ENCODE measurements at places on chromosomes 5 and 9.

DNA sequence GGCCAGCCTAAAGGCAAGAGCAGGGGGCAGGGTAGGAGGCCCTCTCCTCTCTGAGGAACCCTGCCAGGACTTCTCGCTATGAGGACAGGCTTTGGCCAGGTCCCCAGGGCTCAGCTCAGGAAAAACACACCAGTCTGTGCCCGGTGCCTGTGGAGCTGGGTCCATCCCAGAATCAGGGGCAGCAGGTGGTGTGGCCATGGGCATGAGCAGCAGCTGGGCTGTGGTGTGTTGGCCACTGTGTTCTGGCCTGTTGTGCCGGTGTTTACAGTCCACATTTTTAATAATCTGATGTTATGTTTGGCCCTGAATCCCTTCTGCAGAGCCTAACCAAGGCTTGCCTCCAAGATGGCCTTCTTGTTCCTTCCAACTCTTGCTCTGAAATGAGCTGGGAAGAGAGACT, 77.0 kb downstream of the FGF18 start:
- DNase-seq, result no peak

GRCh38 chr5:9625286-9625685, 4.9 kb downstream of the TAS2R1 start:
- no peak for DNase-seq

DNA sequence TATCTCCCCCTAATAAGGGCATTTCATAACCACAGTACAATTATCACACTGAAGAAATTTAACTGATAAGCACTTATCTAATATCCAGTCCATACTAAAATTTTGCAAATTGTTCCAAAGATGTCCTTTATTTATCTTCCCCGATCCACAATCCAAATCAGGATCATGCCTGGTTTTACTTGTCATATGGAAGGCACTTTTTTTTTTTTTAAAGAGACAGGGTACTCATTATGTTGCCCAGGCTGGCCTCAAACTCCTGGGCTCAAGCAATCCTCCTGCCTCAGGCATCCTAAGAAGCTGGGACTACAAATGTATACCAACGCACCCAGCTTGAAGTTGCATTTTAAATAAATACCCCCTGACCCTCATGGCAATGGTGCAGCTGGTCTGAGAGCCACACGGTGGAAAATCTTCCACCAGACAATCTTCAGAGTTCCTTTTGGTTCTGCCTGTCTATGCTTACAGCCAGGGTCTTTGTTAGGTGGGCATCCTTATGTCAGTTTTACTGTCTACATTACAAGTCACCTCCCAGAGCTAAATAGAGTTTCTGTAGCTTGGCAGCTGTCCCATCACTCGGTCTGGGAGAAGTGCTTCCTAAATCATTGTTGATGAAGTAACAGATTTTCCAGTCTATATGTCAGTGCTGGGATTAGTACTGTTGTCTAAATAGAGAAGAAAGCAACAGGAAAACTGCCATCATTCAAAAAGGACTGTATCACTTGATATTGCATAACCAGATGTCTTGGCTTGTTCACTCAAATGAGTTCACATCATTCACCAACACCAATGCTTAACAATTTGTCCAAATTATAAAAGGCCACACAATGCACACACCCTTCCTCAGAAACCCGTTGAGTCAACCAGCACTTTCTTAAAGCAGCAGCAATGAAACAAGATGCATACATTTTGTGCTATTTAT, 26.4 kb downstream of the PTPN3 start:
- DNase-seq, result no peak

- no peak for DNase-seq
Measured at GRCh38 chr9:30757723-30758122, 1626.7 kb upstream of the ACO1 start.

- no peak for DNase-seq
Measured at GRCh38 chr5:53201746-53202145, 92.2 kb upstream of the MOCS2 start.

GRCh38 chr5:91194824-91195381, 188.2 kb downstream of the ARRDC3 start:
- DNase-seq, result peak; percentile 90

DNA sequence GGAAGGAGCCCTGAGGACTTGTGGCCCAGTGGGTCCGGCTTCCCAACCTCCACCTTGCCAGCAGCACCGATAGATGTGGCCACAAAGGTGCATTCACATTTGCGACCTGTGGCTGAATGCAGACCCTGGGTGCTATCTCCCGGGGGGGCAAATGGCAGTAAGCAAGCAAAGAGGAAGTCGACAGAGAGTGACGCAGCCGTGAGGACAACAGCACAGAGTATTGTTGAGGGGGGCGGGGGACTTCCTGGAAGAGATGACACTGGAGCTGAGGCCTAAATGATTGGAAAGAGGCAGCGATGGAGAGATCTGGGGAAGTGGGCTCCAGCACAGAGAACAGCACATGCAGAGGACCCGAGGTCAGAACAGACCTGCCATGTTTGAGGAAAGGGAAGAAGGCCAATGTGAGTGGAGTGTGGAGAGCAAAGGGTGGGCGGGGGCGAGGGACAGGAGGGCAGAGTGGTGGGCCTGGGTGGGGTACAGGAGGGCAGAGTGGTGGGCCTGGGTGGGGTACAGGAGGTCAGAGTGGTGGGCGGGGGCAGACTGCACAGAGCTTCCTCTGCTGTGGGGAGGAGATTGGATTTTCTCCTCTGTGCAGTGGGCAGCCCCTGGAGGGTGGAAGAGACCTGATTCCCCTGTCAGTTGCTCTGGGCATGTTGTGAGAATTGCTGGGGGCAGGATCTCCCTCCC, 42.6 kb downstream of the ADAMTS2 start:
- no peak for DNase-seq

DNA sequence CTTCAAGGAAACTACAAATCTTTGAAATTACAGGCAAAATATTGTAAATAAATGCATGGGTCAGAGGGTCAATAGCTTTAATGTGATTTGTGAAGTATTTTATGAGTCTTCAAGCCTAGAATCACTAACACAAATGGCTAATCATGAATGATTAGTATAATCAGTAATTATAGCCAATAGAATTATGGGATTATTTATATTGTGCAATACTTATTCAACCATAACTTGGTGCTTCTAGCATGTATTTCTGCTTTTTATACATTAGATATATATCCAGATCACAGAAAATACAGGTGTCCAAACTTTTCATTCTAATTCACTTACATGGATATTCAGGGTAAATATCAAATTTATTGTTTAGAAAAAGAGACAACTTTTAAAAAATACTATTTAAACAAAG, 12.1 kb downstream of the HCN1 start:
- no peak for DNase-seq

- DNase-seq, result no peak
Measured at GRCh38 chr9:87494970-87495471, 2.6 kb upstream of the DAPK1 start.

DNA sequence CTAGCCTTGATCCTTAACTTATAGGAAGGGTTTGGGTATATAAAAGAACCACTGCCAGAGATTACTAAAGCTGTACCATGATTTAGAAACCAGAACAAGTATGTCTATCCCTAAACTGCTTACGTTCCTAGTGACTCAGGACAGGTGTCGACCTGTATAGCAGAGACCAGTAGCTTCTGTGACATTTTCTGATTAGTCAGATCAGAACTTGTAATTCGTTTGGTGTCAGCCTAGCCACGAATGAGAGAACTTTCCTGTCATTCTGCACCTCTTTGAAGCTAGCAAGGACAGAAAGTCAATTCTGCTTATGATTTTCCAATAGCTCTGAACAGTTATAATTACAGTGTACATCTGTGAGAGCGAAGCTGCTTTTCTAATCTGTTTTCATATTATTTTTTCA, 39.5 kb downstream of the PRKACG start:
- DNase-seq, result no peak

DNA sequence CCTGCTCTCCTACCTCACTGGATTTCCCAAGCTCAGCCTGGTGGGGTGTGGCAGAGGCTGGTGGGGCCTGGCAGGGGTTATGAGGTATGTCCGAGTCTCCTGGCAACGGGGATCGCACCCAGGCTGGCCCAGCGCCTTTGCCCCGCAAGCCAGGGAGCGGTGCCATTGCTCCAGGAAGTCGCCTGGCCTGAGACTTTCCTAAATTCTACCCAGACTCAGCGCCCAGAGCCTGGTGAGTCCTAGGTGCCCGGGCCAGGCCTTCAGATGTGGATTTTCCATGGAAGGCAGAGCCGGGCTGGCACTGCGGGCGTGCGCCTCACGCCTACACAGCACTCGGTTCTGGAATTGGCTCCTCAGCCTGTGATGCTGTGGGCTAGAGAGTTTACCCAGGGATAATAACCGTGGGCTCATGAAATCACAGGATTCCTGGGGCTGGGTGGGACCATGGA, 155.4 kb upstream of the COL5A1 start:
- DNase-seq, result no peak

DNA sequence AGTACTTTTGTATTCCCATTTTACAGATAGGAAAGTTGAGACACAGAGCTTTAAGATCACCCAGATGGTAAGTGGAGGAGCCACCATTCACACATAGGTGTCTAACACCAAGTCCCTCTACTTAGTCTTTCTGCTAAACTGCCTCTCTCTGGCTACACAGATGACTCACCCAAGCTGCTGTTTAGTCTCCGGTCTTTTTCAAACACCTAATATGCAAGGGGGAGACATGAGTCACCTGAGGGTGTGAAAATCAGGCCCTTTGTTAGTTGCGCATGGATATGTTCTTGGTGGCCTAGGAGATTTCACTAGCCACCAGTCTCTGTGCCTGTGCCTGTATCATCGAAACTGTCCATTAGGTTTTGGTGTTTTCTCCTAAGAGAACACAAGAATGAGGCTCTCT, 117.8 kb downstream of the MAST4 start:
- DNase-seq, result no peak

- no peak for DNase-seq
Measured at GRCh38 chr5:97094579-97095317, 47.7 kb downstream of the LIX1 start.

GRCh38 chr9:96376891-96377874, 6.3 kb downstream of the SLC35D2 start:
- no peak for DNase-seq

GRCh38 chr9:121640491-121641223, 10.8 kb upstream of the DAB2IP start:
- no peak for DNase-seq

DNA sequence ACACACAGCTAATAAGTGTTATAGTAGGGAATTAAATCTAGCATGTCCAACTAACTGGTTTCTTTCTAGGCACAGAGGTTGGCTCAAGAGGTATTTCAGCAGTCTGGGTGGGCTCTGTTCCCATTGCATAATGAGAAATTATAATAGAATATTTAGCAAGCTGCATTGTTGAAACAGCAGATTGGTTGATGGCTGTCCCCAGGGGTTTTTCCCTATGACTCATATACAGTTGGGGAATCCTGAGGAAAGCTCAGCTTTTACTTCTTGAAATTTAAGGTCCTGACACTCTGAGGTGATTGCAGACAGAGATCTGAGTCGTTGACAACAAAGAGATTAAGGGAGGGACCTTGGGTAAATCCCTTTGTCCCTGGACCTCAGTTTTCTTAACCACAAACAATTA, 38.3 kb upstream of the TNFSF8 start:
- DNase-seq, result no peak

GRCh38 chr9:7298123-7298522, 501.5 kb downstream of the DMAC1 start:
- no peak for DNase-seq

- no peak for DNase-seq
Measured at GRCh38 chr5:176596689-176597416, 13.1 kb downstream of the GPRIN1 start.

DNA sequence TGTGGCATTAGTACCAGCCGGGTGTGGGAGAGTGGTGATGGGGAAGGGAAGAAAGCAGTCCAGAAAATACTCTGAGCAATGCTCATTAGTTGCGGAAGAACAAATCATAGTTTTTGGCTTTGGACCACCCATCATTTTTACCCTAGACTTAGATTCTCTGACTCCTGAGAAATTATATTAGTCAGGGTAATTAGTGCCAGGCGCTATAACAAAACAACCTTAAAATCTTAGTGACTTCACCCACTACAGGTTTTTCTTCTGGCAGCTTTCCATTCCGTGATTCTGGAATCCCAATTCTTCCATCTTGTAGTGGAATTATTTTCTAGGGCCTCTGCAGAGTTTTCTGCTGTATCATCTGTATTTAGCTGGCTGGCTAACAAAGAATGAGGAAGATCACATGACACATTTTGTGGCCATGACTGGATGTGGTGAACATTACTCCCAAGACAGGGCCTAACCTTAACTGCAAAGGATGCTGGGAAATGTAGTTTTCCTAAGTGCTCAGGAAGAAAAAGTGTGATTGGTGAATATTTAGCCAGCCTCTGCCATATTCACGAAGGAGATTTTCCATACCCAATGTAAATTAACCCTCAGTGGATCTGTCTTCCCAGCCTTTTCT, 373.0 kb upstream of the MEF2C start:
- no peak for DNase-seq

GRCh38 chr9:83920469-83920926, 734 bp downstream of the KIF27 start:
- peak; percentile 68 for DNase-seq

- DNase-seq, result no peak
Measured at GRCh38 chr9:131984564-131984963, 95.1 kb downstream of the MED27 start.

GRCh38 chr9:7139886-7140285, 382.1 kb downstream of the KDM4C start:
- no peak for DNase-seq

DNA sequence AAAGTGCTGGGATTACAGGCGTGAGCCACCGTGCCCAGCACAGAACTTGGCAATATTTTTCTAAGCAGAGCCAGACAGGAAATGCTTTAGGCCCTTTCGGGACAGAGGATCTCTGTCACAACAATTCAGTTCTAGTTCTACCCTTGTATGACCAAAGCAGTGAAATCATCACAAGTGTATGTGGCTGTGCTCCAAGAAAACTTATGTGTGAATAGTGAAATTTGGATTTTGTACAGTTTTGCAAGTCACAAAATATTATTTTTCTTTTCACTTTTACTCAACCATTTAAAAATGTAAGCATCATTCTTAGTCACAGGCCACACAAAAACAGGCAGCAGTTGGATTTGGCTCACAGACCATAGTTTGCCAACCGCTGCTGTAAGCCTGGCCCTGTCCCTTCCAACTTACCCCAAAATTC, 20.4 kb upstream of the PRUNE2 start:
- DNase-seq, result no peak

DNA sequence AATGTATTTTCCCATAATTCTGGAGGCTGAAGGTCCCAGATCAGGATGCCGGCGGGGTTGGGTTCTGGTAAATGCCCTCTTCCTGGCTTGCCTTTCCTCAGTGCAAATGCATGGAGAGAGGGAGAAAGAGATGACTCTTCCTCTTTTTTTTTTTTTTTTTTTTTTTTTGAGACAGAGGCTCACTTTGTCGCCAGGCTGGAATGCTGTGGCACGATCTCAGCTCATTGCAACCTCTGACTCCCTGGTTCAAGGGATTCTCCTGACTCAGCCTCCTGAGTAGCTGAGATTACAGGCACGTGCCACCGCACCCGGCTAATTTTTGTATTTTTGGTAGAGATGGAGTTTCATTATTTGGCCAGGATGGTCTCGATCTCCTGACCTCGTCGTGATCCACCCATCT, 300.0 kb upstream of the TAS2R1 start:
- no peak for DNase-seq

GRCh38 chr5:103941596-103941995, 379.0 kb upstream of the NUDT12 start:
- no peak for DNase-seq
